ENCODE measurements at places on chromosomes 1 and 21. TPM values are rescaled to one million over a fixed set of nuclear protein-coding genes. Genes with fewer than 3 reads are reported as not detected.

DNA sequence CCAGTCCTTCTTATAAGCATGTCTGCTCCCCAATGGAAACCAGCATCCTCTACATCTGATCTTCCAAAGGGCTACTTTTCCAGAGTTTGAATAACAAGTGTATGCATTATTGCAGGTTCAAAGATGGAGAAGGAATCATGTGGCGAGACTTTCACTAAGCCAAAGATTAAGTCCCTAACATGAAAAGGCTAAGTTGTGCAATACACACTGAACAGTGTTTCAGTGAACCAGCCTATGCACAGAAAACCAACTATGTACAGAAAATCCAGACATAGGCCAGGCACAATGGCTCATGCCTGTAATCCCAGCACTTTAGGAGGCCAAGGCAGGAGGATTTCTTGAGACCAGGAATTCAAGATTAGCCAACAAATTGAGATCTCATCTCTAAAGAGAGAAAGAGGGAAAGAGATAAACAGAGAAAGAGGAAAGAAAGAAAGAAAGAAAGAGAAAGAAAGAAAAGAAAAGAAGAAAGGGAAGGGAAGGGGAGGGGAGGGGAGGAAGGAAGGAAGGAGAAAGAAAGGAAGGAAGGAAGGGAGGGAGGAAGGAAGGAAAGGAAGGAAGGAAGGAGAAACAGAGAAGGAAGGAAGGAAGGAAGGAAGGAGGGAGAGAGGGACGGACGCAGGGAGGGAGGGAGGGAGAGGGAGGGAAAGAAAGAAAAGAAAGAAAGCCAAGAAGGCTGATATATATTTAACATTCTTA is 181.7 kb downstream of the LTN1 start:
- no peak for DNase-seq

RGS8 gene
- not detected for total RNA-seq

DNA sequence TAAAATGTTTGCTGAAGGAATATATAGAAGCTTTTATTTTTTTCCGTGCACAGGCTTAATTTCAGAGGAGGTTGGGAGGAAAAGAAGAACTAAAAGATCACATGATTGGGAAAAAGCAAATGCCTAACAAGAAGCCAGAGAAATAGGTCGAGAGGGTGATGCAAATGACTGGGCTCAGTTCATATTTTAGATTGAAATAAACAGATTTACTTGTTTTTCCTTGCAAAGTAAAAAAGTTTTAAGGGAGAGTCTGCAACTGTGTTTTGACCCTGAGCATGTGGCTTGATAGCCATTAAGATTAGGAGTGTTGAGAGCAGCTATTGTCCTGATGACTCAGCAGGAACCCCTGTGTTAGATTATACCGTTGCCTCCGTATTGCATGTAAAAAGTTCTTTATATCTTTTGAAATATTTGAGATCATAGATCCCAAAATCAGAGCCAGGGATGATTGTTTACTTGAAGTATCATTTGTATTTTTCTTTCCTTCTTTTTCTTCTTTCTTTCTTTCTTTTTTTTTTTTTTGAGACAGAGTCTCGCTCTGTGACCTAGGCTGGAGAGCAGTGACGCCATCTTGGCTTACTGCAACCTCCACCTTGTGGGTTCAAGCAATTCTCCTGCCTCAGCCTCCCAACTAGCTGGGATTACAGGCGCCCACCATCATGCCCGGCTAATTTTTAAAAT is 20.2 kb downstream of the CLIC4 start:
- DNase-seq = no peak

HTR6 gene
- total RNA-seq = not detected

DNA sequence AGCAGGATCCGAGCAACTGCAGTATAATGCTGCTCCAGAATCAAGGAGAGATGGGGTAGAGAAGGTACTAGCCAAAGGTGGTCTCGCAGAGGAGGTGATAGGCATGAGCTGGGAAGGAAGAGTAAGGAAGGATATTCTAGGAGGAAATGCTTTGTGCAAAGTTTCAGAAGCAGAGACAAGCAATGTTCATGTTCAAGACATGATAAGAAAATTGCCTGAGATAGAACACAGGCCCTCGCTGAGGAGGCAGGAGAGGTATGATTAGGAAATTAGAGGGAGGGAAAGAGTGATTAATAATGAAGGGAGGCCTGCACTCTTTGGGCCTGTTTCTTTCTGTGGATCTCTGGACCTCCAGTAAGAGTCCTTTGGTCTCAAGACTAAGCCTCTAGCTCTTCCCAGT is 12.9 kb upstream of the ETV3 start:
- DNase-seq = no peak

TINAGL1 gene
- total RNA-seq = 300 TPM

DNA sequence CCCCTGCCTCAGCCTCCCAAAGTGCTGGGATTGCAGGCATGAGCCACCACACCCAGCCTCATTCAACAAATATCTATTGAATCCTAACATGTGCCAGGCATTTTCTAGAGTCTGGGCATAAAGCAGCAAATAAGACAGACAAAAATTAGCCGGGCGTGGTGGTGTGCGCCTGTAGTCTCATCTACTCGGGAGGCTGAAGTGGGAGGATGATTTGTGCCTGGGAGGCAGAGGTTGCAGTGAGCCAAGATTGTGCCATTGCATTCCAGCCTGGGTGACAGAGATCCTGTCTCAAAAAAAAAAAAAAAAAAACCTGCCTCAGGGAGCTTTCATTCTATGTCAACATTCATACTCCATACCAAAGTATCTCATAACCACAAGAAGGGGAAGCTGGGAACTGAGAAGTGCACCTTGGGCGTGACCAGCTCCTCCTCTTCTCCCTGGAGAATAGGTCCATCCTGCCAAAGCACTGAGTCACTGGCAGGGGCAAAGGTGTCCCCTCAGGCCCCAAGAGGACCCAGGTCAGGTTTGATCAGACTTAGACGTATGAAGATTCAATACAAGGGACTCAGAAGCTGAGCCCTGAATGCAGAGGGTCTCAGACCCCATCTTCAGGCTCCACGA is 36.8 kb upstream of the PPP1R15B start:
- DNase-seq = peak; percentile 85

DNA sequence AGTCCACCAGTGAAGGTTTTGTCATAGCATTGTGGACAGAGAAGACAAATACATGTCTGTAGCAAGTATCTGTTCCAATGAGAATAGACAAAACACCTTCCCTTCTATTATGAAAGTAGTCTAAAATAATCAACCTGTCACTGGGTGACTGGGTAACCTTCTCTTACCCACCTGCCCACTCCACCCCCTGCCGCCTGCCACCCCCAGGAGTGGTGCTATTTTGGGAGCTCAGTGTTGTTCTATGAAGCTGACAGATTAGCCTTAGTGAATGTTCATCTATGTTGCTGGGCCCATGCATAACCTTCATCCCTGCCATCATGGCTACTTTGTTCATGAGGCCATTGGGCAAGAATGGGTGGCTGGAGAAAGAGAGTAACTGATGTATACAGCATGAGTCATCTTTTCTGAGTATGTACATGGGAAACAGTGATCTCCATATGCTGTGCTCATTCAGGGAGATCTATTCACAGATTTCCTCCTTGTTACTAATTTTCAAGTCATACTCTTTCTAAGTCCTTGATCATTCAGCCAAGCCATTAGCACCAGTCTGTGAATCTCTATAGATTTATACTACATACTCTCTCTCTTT is 24.8 kb downstream of the MARK1 start:
- DNase-seq = no peak

DNA sequence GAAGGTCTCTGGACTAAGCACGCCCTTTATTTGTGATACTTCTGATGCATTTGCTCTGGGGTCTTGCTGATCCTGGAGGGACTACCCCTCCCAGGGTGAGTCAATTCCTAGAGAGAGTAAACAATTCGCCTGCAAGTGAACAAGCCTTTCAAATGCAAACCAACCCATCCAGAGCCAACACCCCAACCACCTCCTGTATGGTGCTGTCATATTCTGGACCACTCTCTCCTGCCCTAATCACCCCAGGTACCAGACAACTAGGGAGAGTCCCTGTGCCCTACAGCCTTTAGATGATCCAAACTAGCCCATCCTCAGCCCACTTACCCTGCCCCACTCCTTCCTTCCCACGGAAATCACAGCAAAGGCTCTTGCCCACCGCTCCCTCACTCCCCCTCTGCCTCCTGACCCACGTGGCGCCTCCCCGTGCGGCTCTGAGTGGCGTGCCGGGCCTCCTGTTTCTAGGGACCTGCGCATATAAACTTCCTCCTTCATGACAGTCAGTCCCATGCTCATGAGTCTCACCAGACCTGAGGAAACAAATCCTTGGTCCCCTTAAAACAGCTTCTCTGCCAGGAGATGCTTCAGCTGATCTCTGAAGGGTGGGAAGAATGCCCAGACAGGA is 37.2 kb downstream of the ACTA1 start:
- DNase-seq = no peak

- DNase-seq = no peak
Measured at GRCh38 chr1:244137725-244138124, 86.6 kb downstream of the ZBTB18 start.

- no peak for DNase-seq
Measured at GRCh38 chr1:234932511-234933430, 195.9 kb downstream of the TOMM20 start.

GRCh38 chr1:15083578-15083977 is 70.0 kb upstream of the TMEM51 start:
- no peak for DNase-seq

DNA sequence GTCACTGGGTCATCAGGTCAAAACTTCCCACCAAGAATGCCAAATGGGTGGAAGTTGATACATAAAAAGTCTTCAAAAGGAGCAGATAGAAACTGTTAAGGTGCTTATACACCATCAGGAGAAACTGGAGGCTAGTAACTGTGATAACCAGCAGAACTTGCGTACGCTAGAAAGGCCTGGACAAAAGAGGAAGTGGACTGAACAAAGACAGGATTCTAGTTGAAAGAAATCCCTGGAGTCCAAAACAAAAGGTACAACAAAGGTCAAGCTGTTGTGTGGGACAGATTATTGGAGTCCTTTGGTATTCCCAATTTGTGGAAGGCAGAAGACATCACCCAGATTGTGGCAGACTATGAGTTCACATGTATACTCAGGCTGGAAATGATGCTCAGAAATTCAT is 215.8 kb upstream of the PBX1 start:
- DNase-seq = no peak

DNA sequence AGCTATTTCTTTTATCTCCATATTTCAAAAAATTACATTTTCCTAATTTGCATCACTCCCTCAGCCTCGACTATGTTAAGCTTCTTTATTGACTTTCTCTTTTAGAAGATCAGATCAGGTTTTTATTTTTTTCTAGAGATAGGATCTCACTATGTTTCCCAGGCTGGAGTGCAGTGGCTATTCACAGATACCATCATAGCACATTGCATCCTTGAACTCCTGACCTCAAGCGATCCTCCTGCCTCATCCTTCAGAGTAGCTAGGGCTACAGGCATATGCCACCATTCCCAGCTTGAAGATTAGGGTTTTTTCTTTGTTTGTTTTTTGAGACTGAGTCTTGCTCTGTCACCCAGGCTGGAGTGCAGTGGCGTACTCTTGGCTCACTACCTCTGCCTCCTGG is 20.1 kb downstream of the UCK2 start:
- no peak for DNase-seq
